ENCODE measurements at places on chromosomes 5 and 9.

- DNase-seq: no peak
Measured at GRCh38 chr9:116405321-116405720, 251.7 kb downstream of the PAPPA start.

- DNase-seq: no peak
Measured at GRCh38 chr5:176816791-176817347, 6.5 kb downstream of the UNC5A start.

DNA sequence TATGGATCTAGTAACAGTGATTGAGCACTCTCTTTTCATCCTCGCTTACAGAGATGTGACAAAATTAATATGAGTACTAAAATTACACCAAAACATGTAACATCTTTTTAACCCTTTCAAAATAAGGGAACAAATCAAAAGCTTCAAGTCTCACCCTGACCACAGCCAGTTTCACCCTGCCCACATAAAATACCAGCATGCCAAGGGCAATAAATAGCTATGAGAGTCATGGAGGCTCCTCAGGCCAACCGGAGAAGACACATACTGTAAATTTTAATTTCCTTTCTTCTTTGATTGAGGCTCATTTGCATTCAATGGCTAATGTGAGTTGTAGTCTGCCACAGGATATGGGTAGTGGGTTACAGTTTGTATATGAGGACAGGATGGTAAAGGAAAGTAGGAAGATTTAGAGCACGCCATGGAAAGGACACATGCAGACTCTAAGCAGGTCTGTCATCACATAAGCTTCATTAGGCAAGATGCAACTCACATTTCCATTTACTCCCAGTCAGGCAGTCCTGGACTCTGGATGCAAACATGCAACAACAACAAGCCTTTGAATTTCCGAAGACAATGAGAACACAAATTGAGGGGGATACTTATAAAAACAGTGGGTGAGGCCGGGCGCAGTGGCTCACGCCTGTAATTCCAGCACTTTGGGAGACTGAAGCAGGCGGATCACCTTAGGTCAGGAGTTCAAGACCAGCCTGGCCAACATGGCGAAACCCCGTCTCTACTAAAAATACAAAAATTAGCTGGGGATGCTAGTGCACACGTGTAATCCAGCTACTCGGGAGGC is 11.3 kb downstream of the IL4 start:
- no peak for DNase-seq

GRCh38 chr9:109953300-109953699 is 173.3 kb downstream of the PALM2AKAP2 start:
- DNase-seq: no peak

DNA sequence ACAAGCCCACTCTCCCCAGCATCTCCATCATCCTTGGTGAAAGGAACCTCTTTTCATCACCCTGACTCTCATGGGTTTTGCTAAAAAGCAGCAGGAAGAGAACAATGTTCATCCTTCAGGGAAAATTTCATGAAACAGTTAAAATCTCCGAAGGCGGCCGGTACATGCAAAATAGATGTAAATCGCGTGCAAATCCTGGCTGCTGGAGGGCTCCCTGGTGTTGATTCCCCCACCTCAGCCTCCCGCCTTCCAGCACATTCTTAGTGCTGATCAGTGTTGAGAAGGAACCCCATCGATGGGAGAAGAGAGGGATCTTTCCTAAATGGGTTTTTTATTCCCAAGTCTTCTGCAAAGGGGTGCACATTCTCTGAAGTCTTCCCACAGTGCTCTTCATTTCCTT is 8.7 kb upstream of the GFI1B start:
- DNase-seq: no peak

DNA sequence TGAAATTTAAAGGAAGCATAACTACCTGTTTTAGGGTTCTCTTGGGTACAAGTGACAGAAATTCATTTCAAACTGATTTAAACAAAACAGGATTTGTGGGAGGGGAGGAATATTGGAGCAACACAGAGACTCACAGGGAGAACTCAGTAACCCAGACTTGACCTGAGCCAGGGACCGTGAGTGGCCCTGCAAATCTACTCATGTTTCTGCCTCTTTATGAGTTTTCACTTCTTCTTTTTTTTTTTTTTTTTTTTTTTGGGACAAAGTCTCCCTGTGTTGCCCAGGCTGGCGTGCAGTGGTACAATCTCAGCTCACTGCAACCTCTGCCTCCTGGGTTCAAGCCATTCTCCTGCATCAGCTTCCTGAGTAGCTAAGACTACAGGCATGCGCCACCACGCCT is 405.6 kb upstream of the ZNF608 start:
- no peak for DNase-seq

DNA sequence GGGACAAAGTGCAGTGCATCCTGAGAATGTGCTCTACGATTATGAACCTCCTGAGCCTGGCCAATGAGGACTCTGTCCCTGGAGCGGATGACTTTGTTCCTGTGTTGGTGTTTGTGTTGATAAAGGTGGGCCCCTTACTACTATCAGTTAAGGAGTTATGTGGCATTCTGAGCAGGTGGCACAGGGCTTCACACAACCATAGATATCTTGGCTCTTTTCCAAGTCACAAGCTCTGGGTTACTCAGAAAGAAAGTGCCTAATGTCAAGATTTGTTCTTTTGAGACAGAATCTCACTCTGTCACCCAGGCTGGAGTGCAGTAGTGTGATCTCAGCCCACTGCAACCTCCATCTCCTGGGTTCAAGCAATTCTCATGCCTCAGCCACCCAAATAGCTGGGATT is 99.0 kb downstream of the GAPVD1 start:
- DNase-seq: no peak

- DNase-seq: no peak
Measured at GRCh38 chr5:95668728-95669127, 14.1 kb downstream of the SPATA9 start.

DNA sequence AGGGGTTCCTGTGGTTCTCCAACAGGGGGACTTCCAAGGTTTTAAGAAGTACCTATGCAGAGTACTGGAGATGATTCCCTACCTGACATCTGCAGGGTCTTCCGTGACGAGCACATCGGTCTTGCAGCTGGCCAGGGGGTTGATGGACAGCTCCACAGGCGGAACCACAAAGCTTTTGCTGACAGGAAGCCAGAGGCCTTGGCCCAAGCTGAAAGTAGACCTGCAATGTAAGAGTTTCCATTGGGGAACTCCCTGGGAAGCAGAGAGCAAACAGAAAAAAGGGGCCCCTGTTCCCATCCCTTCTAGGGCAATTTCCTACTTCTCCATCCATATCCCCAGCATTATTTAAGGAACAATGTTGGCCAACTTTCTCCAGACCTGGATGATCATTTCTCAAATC is 288.0 kb downstream of the TRIM32 start:
- DNase-seq: no peak

GRCh38 chr5:54273715-54274114 is 36.7 kb downstream of the ARL15 start:
- DNase-seq: no peak

GRCh38 chr5:74404574-74405508 is 235.7 kb downstream of the ENC1 start:
- no peak for DNase-seq

- DNase-seq: no peak
Measured at GRCh38 chr5:80246001-80246758, 9.7 kb downstream of the SERINC5 start.

DNA sequence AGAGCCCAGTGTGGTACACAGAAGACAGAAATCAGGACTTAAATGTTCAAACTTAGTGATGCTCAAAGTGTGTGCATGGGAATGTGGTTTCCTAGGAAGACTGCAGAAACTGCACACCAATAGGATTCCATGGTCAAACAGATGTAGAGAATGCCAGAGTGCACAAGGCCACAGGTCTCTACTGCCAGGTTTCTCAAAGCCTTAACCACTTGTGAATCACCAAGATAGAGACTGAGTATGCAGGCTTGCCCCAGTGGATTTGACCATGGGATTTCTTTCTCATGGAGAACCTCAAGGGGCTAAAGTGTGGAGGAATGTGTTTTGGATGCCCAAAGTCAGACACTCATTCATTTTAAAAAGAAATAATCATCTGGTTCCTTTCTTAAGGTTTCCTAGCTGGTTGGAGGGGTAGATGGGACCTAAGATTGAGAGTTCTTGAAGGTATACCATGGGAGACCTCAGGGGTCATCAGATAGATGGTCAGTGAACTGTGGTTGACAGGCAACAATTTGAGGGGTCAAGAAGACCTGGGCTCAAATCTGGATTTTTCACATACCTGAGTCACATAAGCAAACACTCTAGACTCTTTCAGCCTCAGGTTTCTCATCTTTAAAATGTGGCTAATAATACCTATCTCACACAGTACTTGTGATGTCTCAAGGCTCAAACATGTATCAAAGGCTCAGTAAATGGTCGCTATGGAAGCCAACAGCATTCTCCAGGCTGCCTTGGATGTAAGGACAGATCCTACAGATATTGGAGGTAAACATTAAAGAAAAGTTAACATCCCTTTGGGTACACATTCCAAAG is 81.1 kb downstream of the BOD1 start:
- DNase-seq: no peak

DNA sequence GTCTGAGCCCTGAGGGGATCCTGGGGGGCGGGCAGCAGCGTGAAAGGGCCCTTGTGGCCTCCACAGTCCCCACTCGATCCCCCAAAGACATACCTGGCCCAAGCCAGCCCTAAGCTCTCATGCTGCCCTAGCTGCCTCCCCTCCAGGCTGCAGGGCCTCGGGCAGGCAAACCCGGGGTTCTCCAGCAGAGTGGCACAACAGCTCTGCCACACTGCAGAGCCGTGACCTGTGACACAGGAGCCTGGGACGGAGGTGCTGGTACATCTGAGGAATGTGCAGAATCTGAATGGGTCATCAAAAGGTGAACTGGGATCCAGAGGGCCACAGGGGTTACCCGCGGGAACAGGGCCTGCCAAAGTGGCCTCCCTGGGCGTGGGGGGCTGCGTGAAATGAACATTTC is 163.2 kb downstream of the DAB2IP start:
- no peak for DNase-seq

DNA sequence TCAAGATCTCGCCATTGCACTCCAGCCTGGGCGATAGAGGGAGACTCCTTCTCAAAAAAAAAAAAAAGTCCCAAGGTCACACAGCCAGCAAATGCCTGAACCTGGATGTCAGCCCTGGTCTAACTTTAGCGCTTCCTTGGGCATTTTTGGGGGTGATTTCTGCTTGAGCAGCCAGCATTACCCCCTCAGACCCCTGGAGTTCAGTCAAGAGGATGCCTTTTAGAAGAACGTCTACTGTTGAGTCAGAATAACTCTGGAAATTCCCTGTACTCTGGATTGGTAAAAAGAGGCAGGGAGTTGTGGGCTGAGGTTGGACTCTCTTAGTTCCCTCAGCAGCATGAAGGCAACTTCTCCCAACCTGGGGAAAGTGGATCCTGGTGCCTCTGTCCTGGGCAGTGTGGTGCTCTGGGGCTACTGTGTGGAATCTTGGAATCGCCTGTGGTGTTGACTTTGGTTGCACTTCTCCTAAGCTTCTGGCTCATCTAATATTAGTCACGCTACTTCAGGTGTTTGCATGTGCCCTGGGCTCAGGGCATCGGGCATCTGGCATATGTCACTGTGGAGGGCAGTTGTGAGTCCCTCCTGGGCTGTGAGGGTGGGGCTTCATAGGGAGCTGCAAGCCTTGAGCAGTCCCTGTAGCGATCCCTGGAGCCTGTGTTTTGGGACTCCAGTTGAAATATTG is 32.2 kb downstream of the STXBP1 start:
- no peak for DNase-seq

DNA sequence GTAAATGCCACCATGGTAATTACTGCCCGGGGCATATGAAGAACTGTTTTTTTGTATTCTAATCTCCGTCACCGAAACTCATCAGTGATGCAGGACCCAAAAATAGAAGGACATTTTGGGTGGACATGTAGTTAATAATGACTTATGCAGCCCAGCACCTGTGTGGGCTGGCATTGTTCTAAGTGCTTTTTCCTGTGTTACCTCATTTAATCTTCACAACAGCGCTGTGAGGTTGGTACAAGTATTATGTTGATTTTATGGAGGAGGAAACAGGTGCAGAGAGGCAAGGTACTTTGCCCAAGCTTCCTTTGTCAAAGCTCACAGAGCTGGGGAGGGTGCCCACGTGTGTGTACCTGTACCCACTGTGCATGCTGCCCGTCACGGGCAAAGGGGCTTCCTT is 58.4 kb downstream of the DAPK1 start:
- no peak for DNase-seq

GRCh38 chr5:173630724-173631365 is 14.4 kb upstream of the BOD1 start:
- DNase-seq: no peak

- no peak for DNase-seq
Measured at GRCh38 chr9:105093685-105094084, 150.8 kb upstream of the SLC44A1 start.

DNA sequence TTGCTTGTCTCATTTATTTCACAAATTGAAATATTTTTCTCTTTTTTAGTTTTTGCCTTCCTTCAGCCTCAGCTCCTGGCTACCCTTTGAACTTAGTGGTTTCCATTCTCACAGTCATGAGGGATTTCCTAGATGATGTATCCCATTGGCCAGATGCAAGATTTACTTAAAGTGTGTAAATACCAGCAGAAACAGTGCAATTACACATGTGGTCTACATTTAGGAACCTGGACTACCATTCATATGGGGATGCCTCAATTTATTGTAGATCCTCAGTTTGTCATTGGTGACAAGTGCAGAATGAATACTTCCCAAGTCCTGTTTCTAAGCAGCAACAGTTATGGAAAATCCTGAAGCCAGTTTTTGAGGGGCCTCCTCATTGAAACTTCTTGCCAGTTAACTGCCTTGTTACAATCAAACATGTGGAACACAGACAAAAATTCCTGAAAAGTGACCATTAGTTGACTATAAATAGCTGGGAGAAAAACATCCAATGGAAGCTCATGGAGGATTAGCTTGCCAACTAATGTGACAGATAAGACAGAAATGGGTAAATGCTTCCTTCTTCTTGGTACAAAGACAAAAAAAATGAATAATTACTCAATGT is 113.6 kb upstream of the FER start:
- DNase-seq: no peak

GRCh38 chr9:35990155-35990554 is 32.2 kb upstream of the OR2S2 start:
- DNase-seq: no peak

DNA sequence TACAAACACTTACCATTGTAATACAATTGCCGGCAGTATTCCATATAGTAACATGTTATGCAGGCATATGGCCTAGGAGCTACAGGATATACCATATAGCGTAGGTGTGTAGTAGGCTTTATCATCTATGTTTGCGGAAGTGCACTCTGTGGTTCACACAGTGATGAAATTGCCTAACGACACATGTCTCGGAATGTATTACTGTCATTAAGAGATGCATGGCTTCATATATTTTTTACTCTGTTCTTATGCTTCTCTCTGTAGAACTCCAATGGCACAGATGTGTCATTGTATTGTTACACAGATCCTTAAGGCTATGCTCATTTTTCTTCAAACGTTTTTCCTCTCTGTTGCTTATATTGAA is 19.2 kb upstream of the ANKRD18A start:
- no peak for DNase-seq

GRCh38 chr5:141958546-141959172 is 657 bp upstream of the PCDH12 start:
- DNase-seq: no peak

GRCh38 chr5:60362158-60362557 is 337.8 kb downstream of the DEPDC1B start:
- no peak for DNase-seq

All from stimulated activated CD8-positive, alpha-beta memory T cell treated with anti-CD3 and anti-CD28 coated beads, Interleukin-4, amount 100 ng/mL, for 1 hour (primary cell).